Astrocyte of the spinal cord (primary cell): ENCODE measurements at places on chromosomes 4 and X.

DNA sequence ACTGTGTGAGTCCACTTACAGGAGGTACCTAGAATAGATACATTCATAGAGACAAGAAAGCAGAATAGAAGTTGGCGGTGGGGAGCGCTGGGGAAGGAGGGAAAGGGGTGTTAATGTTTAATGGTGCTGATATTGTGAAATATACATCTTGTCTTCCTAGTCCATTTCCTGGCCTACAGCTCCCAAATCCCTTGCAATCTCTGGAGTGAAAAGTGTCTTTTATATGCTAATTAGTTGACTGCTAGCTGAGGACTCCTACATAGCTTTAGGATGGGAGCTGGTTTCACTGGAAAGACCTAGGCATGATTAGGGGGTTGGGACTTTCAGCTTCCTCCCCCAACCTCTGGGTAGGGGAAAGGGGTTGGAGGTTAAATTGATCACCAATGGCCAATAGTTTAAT, 36.0 kb downstream of the FUNDC1 start:
- no peak for DNase-seq

- DNase-seq = no peak
Observed at GRCh38 chrX:3295731-3296130, 50.7 kb downstream of the MXRA5 start.

DNA sequence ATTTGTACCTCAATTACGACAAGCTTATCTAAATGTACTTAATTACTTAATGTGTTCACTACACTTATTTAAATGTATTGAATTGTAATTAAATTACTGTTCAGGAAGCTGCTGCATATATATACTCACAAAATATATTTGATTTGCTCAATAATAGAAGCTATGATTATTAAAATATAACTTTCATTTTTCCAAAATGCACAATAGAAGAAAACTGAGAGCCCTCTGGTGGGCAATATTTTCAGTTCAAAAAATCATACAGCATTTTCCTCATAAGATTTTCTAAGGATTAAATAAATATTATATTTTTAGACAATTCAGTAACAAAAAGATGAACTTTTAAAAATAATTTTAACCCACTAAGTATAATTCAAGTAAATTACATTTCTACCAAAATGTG, 217.3 kb downstream of the DKK2 start:
- DNase-seq = no peak

DNA sequence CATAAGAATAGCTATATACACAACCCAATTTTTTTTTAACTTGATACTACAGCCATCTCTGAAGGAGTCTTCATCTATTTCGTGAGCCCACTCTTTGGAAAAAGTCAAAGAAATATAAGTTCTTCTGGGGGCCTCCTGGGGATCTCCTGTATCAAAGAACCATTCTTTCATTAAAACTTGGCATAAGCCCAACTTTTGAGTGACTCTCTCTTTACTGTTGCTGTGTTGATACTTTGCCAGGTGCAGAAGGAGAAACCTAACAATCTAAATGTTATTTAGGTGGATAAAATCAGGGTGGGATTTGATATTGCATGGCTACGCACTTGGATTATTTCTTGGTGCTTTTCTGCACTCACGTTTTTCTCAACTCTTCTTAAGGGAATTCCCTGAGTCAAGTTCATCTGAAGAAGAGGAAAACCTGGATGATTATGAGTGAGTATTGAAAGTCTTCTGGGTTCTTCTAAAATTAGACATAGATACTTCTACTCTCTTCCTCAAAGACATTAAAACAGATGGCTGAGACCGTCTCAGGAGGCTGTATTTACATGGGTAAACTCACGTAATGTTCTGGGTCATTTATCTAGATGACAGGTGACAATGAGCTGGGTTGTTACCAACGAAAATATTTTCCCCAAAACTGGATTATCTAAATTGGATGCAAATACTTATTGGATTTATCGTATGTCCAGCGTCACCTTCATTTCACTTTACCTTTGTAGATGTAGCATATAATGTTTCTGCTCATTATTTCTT, 25.2 kb downstream of the BMX start:
- DNase-seq = no peak

DNA sequence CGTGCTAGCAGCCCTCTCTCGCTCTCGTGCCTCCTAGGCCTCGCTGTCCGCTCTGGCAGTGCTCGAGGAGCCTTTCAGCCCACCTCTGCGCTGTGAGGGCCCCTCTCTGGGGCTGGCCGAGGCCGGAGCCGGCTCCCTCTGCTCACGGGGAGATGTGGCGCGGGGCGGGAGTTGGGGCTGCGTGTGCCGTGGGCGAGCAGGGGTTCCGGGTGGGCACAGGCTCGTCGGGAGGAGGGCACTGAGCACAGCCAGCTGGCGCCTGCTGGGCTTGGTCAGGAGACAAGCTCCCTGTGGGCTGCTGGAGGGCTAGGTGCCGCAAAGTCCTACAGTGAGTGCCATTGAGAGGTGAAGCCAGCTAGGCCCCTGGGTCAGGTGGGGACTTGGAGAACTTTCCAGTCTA, 994.5 kb downstream of the C4orf33 start:
- DNase-seq = no peak

GRCh38 chrX:2767631-2768455, 16.0 kb downstream of the XG start:
- no peak for DNase-seq

- DNase-seq = no peak
Observed at GRCh38 chr4:67928546-67928945, 34.7 kb downstream of the TMPRSS11A start.

DNA sequence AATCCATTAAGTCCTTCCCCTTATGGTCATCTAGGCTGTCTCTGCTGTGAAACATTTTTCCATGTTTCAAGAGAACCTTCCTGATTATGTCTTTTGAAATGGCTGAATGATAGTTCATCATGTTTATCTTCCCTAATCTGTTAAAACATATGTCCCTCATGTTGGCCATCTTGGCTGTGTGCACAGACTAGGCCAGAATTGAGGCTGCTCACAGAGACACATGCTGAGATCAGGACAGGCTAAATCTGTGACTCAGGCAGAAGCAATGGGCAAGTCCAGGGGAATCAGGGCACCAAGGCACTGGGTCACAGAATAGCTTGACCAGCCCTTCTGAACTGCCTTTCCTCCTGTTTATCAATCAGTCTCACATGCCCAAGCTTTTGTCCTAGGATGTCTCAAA, 78.3 kb downstream of the FHDC1 start:
- DNase-seq = peak; percentile 4

GRCh38 chr4:24836661-24837242, 41.4 kb downstream of the SOD3 start:
- no peak for DNase-seq

DNA sequence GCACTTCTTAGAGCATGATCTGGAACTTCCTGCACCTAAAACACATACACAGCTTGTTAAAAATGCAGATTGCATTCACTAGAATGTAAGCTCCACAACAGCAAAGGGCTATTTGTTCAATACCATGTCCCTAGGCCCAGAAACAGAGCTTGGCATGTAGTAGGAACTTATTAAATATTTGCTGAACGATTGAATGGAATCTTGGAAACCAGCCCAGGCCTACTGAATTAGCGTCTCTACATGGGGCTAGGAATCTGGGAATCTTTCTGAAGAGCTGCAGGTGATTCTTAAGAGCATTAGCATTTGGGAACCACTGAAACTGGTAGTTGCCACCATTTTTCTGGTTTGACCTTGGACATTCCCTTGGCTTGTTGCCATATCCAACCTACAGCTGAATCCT, 234.1 kb downstream of the STIM2 start:
- DNase-seq = no peak

DNA sequence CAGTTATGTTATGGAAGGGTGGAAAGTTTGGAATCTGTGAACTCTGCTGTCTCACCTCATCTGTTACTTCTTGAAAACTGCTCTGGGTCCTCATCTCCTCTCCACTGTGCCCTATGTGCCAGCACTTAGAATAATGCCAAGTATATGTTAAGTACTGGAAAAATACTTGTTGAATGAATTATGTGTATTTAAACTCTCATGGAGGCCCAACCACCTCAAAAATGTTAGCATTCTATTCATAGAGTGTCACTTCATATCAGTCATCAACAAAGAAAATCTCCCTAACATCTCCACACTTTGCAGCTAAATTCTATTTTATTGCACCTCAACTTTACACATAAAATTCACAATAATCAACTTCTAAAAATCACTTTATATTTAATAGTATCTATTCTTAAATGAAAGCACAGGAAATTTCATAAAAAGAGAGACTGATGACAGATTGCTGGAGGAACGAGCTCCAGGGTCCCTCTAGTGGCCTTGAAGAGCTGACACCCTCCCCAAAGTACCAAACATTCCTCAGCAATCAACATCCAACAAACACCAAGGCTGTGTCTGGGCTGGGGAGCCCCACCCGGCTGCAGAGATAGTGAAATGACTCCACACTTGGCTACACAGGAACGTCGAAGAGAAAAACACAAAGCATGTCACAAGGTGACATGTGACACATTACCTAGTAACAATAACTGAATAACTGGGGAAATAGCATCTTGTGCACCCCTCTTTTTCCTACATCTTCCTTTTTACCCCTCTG, 45.8 kb downstream of the SLC39A8 start:
- peak; percentile 43 for DNase-seq

- peak; percentile 40 for DNase-seq
Observed at GRCh38 chr4:7043284-7044136, at the start of gene TADA2B. TSS of gene TADA2B (plus strand) at chr4:7043372. CDS start at chr4:7043580, 208 bp downstream.

DNA sequence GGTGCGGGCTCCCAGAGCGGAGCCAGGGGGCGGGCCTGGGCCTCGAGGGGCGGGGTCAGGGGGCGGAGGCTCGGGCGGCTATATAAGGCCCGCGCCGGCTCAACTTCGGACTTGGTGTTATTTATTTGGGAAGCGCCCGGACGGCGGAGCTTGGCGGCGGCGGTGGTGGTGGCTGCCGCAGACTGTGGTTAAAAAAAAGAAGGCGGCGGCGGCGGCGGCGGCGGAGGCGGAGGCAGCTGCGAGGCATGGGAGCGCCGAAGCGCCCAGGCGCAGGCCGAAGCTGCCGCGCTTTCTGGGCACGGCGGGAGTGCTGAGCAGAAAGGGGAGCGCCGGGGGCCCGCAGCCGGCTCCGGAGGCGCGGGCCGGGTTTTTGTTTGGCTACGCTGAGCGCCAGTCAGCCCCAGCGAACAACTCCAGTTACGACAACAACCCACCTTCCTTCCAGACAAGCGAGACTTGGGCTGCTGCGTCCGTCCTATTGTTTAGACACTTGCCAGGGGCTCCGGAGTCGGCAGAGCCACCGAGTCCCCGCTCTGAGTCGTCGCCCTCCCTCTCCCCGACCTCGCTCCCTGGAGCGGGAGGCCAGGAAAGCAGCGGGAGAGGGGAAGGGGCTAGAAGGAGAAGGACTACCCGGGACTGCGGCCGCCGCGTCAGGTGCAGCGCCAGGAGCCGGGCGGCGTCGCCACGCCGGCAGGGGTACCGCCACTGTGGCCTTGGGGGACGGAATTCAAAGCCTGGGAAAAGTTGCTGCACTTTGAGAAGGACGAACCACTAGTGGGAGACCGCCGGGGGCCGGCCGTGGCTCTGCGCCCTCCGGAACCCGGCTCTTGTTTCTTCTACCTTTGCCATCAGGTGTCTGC, at the start of gene SLIT2:
SLIT2 (plus strand) TSS at position 110 of the 860 bp plus-strand sequence. CDS start 1,911 bp downstream, outside the sequence.
- DNase-seq = peak; percentile 85

DNA sequence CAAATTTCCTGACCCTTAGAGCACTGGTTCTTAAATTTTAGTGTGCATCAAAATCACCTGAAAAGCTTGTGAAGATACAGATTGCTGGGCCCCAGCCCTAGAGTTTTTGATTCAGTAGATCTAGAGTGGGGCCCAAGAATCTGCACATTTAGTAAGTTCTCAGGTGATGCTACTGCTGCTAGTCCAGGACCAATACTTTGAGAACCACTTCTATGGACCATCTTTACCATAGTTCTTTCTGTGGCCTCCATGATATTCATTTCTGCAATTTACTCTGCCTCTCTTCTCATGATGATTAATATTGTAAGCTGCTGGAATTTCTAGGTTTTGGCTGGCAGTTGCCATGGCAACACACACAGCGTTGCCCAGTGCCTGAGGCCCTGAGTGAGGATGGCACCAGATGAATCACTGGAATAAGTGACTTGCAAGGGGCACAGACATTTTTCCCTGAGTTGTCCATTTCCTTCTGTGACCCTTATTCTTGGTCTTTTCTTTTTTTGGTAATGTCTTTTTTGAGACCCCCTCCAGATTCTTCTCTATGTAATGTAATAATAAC, 83.6 kb downstream of the PPP1R2C start:
- DNase-seq = no peak

GRCh38 chr4:76637712-76638361, 202.8 kb downstream of the SHROOM3 start:
- DNase-seq = no peak

- no peak for DNase-seq
Observed at GRCh38 chr4:128709268-128709667, 100.2 kb upstream of the JADE1 start.

DNA sequence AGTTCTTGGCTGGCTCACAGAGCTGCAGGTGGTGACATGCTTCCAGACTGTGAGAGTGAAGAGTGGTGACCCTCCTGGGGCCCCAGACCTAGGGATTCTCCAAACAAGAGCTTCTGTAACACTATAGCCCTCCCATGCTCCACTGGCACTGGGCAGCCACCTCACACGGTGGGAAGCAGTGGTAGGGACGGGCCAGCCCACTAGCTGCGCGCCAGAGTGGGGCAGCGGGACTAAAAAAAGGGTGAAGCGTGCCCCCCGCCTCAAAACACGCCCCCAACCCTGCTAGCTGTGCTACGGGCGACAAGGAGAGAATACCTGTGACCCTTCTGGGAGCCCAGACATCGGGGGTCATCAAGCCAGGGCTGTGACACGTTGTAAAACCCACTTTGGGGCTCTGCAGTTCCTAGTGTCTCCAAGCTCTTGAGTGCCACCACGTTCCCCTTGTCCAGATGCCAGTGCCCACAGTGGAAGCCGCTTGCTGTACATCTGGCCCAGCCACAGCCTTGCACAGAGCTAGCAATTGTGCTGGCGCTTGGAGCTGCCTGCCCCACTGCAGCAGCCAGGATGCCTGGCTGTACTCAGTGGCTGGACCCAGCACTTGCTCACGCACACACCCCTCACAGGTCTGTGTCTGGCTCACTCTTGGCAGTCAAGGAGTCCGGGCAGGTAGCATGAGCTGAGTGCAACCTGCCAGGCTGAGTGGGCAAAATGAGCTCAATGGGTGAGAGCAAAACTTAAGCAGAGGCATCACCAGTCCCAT, 100.0 kb downstream of the DCAF12L2 start:
- DNase-seq = no peak

GRCh38 chrX:108072746-108073145, 18.6 kb downstream of the PSMD10 start:
- DNase-seq = peak; percentile 76

DNA sequence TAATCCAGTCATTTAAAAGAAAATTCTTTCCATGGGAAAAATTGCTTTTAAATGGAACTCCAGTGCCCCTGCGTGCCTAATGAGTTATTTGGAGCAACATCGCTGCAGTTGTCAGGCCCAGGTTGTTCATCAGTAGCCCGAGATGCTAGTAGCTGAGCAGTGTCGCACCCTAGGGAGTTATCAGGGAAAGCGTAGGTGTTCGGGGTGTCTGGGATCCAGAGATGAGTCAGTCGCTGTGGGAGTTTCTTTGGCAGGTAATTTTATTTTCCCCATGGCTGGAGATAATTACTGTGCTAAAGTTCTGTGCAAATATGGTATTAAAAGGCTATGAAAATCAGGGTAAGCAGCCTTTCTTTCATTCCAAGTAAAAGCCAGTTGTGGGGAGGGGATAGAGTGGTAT, 49.4 kb downstream of the ANXA3 start:
- no peak for DNase-seq

- DNase-seq = no peak
Observed at GRCh38 chrX:153968255-153968654, 3.4 kb downstream of the HCFC1 start.

GRCh38 chrX:19630228-19630627, 114.9 kb upstream of the MAP3K15 start:
- DNase-seq = no peak

- DNase-seq = no peak
Observed at GRCh38 chr4:182294451-182294850, 51.2 kb downstream of the TENM3 start.
